Central memory CD4-positive, alpha-beta T cell (primary cell): ENCODE measurements at places on chromosomes 5 and 9.

GRCh38 chr9:92807757-92808725 lies 43.4 kb upstream of the BICD2 start:
- DNase-seq = peak; percentile 24

GRCh38 chr5:144390133-144390532 lies 219.5 kb downstream of the KCTD16 start:
- DNase-seq = no peak

GRCh38 chr9:14302405-14302804 lies 11.5 kb downstream of the NFIB start:
- no peak for DNase-seq

GRCh38 chr9:127943731-127944144 lies 6.1 kb upstream of the DPM2 start:
- DNase-seq = peak; percentile 70

DNA sequence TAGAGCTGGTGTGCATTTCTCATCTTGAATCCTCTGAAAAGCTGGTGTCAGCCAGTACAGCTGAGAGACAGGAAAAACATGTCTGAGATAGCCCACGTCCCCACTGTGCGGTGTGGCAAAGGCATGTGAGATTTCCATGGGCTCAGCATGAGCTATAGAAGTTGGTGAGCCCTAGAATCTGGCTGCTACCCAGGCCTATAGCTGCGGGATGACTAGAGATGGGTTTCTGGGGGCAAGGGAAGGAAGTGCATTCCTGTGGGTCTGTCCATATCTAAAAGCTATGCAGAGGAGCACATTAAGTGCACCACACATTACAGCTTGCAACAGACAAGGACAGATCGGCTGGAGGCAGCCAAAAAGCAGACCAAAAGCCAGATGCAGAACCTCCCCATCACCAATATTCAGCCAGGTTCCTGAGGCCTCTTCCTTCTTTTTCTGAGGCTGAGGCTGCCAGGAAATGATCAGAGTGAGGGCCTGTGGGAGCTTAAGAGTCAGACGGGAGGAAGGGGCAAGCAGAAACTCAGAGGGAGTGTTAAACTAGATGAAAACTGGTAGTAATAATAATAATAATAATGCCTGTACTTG lies 55.8 kb upstream of the RANBP3L start:
- DNase-seq = no peak

DNA sequence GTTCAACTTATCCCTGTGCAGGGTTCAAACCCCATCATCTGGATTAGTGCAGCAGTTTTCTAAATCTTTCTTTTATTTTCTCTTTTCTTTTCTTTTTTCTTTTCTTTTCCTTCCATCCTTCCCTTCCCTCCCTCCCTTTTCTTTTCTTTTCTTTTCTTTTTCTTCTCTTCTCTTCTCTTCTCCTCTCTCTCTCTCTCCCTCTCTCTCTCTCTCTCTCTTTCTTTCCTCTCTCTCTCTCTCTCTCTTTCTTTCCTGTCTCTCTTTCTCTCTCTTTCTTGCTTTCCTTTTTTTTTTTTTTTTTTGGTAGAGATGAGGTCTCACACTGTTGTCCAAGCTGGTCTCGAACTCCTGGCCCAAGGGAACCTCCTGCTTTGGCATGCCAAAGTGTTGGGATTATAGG lies 53.6 kb downstream of the KIAA0825 start:
- DNase-seq = no peak

DNA sequence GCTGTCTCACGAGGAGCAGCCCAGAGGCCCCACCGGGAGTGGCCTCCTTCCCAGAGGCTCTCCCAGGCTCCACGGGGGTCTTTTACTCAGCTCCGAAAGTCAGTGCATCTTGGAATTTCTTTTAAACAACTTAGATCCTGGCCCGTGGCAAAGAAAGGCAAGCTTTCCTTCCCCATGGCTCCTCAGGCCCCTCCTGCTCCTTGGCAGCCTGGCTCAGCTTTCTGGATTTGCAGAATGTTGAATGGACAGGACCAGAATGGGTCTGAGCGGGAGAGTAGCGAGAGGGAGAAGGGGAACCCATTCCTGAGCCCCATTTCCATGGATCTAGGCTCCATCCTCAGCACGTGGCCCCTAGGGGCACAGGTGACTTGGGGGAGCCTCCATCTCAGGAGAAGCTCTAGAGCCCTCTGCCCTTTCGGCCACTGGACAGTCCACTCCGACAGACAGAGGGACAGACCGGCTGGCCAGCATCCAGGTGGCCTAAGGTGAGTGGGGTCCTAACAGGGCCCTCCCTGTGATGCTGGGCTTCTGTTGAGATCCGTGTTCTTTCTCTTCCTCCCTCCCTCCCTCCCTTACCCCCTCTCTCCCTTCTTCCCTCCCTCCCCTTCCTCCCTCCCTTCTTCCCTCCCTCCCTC lies 173.9 kb upstream of the PPP1R26 start:
- DNase-seq = no peak

DNA sequence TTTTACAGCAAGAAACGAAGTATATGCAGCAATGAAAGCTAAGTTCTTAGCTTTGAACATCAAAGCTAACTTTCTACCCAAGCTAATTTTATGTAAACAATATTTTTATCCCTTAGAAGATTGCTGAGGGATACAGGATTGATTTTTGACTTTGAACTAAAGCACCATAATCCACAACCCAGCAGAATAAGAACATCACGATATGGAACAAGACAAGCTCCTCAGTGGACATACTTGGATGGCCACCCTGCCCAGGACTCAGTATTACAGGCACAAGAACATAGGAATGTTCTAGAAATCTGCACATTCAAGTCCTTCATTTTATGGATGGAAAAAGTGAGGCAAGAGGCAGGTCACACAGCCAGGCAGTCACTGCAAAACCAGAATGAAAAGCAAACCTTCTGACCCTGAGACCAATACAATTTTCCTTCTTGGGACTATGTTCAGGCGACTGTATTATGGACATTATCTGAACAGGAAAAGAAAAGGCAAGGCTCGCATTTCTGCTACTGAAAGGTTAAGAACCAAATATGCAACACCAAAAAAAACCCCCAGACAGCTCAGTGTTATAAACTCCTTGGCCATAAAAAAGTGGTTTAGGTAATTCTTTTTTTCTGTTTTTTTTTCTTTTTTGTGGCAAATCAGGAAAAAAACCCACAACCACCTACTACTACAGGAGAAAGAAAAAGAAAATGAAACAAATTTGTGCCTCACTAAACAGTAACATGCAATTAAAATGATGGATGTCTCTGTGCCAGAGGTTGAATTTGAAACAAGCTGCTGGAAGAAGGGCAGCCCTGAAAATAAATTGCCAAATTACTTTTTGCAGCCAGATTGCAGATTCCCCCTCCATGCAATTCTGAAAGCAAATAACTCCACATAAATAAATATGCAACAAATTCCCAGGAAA lies 25.4 kb downstream of the EPB41L4B start:
- no peak for DNase-seq

DNA sequence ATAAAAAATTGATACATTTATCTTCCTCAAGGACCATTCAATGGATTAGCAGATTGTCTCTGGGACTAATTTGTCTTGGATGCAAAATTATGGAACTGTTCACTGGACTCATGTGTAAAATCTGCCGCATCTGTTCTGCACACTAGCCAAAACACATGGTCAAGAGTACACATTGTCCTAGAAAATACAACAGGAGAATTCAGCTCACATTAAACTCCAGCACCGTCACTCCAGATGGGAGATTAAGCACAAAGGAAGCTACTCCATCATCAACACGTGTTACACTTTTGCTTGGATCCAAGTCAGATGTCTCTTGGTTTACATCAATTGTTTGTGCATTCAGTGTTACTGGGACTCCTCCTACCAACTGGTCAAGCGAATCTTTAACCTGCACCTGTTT lies 28.8 kb downstream of the C5 start:
- DNase-seq = no peak

- DNase-seq = no peak
These were observed 22.5 kb downstream of the ARHGEF28 start for GRCh38 chr5:73648515-73648914.

DNA sequence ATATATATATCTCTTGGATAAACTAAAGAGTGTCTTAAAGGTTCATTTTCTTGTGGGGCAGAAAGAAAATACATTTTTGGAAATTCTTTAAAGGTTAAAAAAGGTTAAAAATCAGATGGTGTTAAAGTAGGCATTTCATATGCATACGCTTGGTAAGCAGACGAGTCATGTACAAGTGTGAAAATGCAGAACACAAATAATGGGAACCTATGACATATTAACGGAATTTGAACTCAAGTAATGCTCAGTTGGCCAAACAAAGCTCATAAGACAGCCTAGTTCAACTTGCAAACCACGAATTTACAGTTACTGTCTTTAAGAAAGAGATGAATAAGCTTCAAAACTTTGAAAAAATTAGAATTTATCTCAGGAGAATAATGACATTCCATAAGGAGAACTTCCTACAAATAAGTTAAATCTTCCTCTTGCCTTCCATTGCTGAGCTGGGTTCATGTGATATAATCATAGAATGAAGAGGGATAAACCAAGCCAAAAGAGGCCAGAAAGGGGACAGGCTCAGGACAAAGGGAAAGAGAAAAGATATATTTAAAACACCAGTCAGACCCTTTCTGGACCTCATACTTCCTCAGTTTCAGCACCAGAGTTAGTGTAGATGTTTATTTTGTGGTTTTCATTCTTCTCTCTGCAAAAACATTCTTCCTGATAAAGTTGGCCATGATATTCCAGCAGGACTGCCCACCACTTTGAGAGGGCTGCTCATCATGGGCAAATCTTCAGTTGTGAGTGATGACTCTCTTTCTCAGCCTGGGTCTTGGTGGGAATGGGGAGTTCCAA lies 256.7 kb upstream of the CD180 start:
- DNase-seq = no peak

GRCh38 chr9:36128349-36128748 lies 8.2 kb upstream of the GLIPR2 start:
- DNase-seq = no peak

DNA sequence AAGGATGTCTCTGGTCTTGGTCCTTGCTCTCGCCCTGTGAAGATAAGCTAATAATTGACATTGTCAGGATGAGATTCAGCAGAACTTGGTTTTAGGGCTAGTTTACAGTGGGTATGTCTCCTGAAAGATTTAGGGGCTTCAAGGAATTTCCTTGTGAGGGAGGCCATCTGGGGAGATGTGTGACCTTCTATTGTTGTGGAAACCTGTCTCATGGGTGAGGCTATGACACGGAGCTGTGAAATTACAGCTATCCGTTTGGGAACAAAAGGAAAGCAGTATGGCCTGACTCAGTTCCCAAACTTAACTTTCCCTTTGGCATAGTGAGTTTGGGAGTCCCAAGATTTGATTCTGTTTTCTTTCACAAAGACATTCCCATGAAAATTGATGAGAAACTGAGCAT lies 142.0 kb downstream of the PARP8 start:
- DNase-seq = no peak

DNA sequence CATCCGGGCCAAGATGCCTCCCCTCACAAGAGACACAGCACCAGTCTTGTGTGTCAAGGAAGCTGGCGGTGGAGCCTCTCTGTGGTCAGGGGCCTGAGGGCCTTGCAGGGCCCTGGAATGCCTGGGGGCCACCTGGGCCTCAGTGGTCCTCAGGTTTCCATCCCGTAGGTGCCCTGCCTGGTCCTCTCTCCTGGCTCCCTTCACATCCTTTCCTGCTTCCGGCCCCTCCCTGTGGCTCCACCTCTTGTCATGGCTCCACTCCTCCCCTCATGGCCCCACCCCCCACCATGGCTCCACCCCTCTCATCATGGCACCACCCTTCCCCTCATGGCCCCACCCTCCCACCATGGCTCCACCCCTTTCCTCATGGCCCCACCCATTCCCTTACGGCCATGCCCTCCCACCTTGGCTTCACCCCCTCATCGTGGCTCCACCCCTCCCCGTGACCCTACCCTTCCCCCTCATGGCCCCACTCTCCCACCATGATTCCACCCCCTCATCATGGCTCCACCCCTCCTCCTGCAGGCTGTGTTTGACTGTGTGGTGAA lies 175.8 kb downstream of the CACNA1B start:
- no peak for DNase-seq

DNA sequence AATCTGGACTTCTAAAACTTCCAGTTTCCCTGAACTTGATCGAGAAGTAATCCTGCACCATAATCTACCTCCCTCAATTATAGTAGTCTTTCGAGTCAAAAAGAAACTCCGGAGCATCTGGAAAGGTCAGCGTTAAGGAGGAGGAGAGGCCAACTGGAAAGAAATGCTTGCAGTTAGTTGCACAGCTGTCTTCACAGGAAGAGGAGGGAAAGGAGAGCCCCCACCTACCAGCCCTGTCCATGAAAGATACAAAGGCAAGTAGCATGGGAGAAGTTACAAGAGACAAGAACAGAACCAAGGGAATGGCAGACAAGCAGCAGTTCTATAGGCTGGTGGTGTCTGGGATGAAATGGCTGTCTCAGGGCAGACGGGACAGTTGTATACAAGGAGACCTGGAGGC lies 170.6 kb downstream of the RAB3C start:
- DNase-seq = no peak

- DNase-seq = no peak
These were observed 7.6 kb downstream of the TTC16 start for GRCh38 chr9:127723444-127723843.

GRCh38 chr5:13866792-13867191 lies 77.7 kb downstream of the DNAH5 start:
- no peak for DNase-seq

DNA sequence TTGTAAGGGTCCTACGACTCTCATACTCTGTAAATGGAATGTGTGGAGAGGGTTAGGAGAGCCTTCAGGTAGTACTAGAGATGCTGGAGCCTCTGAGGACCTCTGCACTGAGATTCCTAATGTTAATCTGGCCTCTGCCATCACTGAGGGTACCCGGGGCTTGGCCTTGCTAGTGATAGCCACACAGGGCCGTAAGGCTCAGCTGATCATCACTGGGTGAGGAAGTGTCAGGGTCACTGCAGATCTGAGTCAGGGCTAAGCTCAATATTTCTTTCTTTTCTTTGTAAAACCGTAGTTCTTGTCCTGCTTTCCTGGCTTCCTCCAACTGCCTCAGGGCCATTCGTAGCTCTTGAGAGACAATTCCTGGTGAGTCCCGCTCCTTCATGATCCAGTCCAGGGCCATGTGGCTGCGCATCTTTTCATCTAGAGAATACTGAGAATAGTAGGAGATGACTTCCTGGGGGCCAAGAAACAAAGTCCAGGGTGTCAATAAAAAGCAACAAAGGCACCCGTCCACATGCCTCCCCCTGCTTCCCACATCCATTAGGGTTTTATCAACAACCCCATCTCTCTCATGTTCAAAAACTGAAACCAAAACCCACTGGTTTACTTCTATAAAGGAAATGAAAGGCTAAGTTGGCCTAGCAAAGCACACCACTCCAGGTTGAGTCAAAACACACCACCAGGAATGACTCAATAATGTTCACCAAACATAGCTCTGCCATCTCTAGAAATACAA lies 47.7 kb downstream of the LIX1 start:
- DNase-seq = no peak

GRCh38 chr5:178238313-178238635 lies 5.7 kb upstream of the PHYKPL start:
- no peak for DNase-seq

GRCh38 chr9:26954050-26954508 lies 2.1 kb upstream of the IFT74 start:
- DNase-seq = peak; percentile 3
